ENCODE measurements at places on chromosomes 7 and 10. TPM values are rescaled to one million over a fixed set of nuclear protein-coding genes. Genes with fewer than 3 reads are reported as not detected.

ZNF25 gene
- 16.5 TPM for polyA plus RNA-seq

PTPRZ1 gene
- polyA plus RNA-seq: not detected

CALML5 gene
- not detected for polyA plus RNA-seq

LANCL2 gene
- 7.3 TPM for polyA plus RNA-seq

HSPA14 gene
- 11.7 TPM for polyA plus RNA-seq

ASZ1 gene
- not detected for polyA plus RNA-seq

TRIL gene
- polyA plus RNA-seq: 0.13 TPM

AKR1C8 gene
- polyA plus RNA-seq: not detected

MYOZ1 gene
- 6.6 TPM for polyA plus RNA-seq

PNPLA8 gene
- polyA plus RNA-seq: 15.1 TPM

VAX1 gene
- polyA plus RNA-seq: not detected

NME8 gene
- 4.9 TPM for polyA plus RNA-seq

ZNF804B gene
- not detected for polyA plus RNA-seq

WDR91 gene
- polyA plus RNA-seq: 37.8 TPM

HOXA6 gene
- 0.97 TPM for polyA plus RNA-seq

GIMAP8 gene
- polyA plus RNA-seq: 1.6 TPM

ARPC1B gene
- polyA plus RNA-seq: 262 TPM

TET1 gene
- polyA plus RNA-seq: 0.25 TPM

PTF1A gene
- not detected for polyA plus RNA-seq

SLC39A12 gene
- polyA plus RNA-seq: not detected

MAD1L1 gene
- 14.8 TPM for polyA plus RNA-seq

All from aorta (tissue), 5 donors.